ENCODE measurements at places on chromosomes 2 and 18. TPM values are rescaled to one million over a fixed set of nuclear protein-coding genes. Genes with fewer than 3 reads are reported as not detected.

Gene HRH4
- 0.07 TPM for total RNA-seq

- no peak for DNase-seq
These were observed 271.4 kb upstream of the HDAC4 start for GRCh38 chr2:239671916-239672849.

GRCh38 chr2:162678551-162678950 lies 160.0 kb downstream of the KCNH7 start:
- DNase-seq, result no peak

Gene OXER1
- total RNA-seq, result 6.6 TPM

GRCh38 chr2:216090369-216090786 lies 8.7 kb downstream of the TMEM169 start:
- DNase-seq, result no peak

GRCh38 chr2:25071966-25072365 lies 30.1 kb downstream of the EFR3B start:
- DNase-seq, result no peak

Gene ADAM23
- not detected for total RNA-seq

Gene LIMS4
- not detected for total RNA-seq

DNA sequence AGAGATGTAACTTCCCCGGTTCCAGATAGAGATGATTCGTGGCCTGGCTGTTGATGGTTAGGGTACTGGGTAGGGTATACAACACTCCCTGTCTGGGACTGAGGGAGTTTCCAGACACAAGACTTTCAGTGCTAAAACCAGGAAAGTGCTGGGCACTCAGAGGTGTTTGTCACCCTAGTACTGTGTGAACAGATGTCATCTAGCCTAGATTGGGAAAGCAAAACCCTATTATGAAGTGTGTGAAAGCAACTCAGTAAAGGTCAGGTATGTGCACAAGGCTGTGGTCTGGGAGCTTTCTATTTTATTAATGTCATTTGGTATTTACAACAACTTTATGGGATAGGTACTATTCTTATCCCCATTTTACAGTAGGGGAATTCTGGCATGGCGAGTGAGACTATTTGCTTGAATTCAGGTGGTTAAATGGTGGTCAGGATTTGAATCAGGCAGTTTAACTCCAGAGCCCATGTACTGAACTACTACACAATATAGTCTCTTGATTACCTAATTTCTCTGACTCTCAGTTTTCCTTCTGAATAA lies 2.6 kb downstream of the BZW1 start:
- no peak for DNase-seq

All from right lobe of liver (tissue), 6 donors.